ENCODE measurements at places on chromosomes 11 and 22.
A peak's percentile ranks its signal among the peaks of the same experiment; 100 is the strongest.

- DNase-seq: no peak
Observed at GRCh38 chr11:104713401-104713800, 184.9 kb downstream of the CASP12 start.

- no peak for DNase-seq
Observed at GRCh38 chr11:124627546-124627945, 4.9 kb downstream of the TBRG1 start.

DNA sequence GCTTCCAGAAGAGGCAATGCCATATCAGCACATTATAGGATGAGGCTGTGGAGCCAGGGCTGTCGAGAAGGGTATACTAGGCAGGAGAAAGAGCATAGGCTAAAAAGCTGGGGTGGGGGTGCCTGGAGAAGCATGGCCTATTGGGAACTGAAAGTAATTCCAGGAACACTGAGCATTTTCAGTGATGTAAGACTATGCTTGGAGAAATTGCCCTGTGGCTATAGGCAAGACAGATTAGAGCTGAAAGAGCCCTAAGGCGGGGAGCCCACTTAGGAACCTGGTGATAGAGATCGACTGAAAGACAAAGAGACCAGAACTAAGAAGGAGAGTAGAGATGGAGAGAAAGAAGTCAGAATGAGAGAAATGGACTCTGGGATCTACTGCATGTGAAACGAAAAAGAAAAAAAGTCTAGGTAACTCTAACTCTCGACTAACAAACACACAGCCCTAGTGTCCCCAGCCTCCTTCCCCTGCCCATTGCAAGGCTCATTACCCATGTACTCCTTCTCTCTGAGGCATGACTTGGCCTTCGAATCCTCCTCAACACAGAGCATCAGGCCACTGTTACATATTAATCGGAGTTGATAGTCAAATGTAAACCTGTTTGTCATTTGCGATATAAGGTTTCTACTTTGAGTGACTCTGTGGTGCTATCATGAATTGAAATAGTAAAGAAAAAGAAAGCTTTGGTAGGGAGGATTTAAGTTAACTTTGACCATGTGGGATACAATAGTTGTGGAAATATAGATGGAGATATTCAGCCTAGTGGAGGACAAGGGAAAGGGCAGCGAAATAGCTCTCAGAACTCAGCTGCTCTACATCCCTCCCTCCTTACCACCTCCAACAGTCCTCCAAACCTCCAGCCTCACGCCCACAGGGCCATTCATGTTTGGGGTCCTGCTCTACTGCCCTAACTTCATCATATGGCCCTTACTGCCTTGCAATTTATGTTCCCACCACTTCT lies 52.3 kb upstream of the BMAL1 start:
- no peak for DNase-seq

- DNase-seq: no peak
Observed at GRCh38 chr22:19505735-19506126, 18.5 kb downstream of the CLDN5 start.

DNA sequence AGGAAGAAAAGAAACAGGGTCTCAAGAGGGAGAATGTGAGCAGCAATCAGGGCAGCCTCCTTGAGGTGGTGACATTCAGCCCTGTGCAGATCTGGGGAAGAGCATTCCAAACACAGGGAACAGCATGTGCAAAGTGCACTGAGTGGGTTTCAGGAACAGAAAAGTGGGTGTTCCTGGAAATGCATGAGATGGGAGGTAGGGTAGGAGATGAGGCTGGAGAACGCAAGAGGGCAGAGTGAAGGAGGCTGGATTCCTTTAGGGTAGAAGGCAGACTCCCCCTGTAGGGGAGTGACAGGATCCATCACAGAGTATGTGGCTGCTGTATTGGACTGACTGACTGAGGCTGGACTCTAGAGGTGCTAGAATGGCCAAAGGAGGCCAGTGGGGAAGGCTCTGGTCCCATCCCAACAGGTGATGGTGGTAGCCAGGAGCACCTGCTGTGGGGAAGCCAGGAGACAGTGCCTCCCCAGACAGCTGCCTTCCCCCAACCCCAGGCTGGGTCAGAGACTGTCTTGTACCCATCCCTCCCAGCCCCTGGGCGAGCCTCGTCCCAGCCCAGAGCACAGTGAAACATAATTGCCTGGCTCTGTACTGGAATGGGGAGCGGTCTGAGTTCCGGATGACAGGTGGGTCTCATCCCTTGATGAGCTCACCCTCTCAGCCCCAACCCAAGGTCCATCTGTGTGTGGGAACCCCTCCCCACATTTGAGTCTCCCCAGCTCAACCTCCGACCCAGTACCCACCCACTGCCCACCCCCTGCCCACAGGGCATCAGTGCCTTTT lies 419.4 kb downstream of the MN1 start:
- DNase-seq: no peak

GRCh38 chr11:103234974-103235373 lies 125.7 kb downstream of the DYNC2H1 start:
- no peak for DNase-seq

DNA sequence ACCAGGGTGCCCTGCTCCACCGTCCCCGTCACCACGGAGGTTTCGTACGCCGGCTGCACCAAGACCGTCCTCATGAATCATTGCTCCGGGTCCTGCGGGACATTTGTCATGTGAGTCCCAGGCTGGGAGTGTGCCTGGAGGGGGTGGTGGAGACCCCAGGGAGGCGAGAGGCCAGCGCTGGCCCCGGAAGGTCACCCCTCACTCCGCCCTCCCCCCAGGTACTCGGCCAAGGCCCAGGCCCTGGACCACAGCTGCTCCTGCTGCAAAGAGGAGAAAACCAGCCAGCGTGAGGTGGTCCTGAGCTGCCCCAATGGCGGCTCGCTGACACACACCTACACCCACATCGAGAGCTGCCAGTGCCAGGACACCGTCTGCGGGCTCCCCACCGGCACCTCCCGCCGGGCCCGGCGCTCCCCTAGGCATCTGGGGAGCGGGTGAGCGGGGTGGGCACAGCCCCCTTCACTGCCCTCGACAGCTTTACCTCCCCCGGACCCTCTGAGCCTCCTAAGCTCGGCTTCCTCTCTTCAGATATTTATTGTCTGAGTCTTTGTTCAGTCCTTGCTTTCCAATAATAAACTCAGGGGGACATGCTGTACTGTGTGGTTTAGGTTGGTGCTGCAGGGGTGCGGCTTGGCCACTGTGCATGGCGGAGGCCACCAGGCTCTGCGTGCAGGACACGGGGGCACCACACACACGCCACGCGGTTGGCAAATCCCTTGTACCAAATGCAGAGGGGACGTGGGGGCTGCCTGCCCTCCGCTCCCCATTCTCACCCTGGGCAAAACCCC lies 35.4 kb downstream of the MUC2 start:
- DNase-seq: no peak

- DNase-seq: peak; percentile 40
Observed at GRCh38 chr22:19448076-19448607, 631 bp upstream of the C22orf39 start.

GRCh38 chr11:41920374-41920773 lies 460.9 kb upstream of the LRRC4C start:
- DNase-seq: no peak

GRCh38 chr11:133506023-133506422 lies 26.3 kb downstream of the OPCML start:
- no peak for DNase-seq

GRCh38 chr22:37151401-37151800 lies 1.7 kb upstream of the IL2RB start:
- DNase-seq: no peak

DNA sequence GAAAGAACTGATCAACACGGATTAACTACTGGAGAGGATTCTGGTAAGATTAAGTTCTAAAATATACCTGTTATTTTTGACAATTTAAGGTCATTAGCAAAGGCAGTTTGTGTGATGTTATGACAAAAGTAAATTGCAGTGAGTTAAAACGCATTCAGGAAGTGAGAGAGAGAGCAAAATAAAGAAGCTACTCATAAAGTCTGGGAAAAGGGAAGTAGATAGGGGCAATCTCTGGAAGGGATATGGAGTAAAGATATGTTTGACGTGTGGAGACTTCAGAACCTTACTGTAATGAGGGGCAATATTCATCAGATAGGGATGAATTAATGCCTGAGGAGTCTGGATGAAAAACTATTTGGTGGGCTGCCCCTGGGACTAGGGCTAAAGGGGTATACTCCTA lies 16.8 kb downstream of the OR56B4 start:
- DNase-seq: no peak

GRCh38 chr11:59224351-59224928 lies 11.7 kb upstream of the MPEG1 start:
- DNase-seq: no peak

GRCh38 chr11:111659201-111660115 lies 57.2 kb downstream of the SIK2 start:
- DNase-seq: no peak

DNA sequence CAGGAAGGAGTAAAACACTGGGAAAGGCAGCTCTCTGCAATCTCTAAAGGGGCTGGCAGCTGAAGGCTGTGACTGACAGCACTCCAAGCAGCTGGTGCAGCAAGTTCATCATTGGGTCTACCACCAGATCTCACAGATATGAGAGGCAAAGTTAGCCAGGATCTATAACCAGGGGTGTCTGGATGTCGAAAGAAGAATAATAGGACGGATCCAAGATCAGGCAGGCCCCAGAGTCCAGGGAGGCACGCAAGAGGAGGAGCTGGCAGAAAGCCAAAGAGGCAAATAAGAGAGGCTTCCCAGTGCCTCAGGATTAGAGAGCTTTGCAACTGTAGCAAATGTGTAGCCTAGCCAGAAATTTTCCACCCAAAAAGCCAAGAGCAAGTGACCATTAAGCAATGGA lies 77.1 kb downstream of the RBMXL2 start:
- no peak for DNase-seq

GRCh38 chr11:116556483-116556882 lies 216.3 kb downstream of the BUD13 start:
- DNase-seq: no peak

DNA sequence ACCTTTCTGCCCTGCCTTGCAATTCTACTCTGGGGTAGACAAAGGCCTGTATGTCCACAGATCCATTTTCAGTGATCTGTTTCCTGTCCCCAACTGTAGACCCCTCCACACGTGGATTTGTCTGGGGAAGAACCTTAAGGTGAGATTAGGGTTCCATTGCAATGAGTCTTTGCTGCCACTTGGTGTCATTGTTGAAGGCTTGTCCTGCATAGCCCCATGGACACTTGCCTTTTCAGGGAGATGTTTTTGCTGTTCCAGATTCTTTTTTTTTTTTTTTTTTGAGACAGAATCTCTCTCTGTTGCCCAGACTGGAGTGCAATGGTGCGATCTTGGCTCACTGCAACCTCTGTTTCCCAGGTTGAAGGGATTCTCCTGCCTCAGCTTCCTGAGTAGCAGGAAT lies 21.8 kb downstream of the SERPING1 start:
- no peak for DNase-seq

- no peak for DNase-seq
Observed at GRCh38 chr11:69981119-69981784, 96.9 kb upstream of the ANO1 start.

GRCh38 chr11:113334183-113334582 lies 19.8 kb downstream of the TTC12 start:
- no peak for DNase-seq

- DNase-seq: no peak
Observed at GRCh38 chr11:16261836-16262644, 94.3 kb downstream of the SOX6 start.

- no peak for DNase-seq
Observed at GRCh38 chr11:73186294-73186850, 31.7 kb upstream of the P2RY2 start.

- DNase-seq: no peak
Observed at GRCh38 chr11:93766504-93766903, 17.6 kb upstream of the MED17 start.

- no peak for DNase-seq
Observed at GRCh38 chr11:16126362-16126761, 230.0 kb downstream of the SOX6 start.

DNA sequence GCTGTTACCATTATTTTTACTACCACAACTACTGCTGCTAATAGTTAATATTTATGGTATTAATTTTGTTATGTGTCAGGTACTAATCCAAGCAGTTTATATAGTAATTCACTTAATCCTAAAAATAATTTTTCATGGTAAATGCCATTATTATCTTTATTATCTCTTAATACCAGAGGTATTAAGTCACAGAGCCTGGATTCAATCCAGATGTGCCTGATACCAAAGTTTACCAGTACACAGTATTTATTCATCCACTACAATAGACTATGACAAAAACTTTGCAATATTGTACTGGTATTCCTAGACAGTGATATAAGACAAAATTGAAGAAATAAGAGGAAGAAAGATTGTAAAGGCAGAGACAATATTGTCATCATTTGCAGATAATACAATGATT lies 24.5 kb downstream of the MAP6 start:
- DNase-seq: no peak

DNA sequence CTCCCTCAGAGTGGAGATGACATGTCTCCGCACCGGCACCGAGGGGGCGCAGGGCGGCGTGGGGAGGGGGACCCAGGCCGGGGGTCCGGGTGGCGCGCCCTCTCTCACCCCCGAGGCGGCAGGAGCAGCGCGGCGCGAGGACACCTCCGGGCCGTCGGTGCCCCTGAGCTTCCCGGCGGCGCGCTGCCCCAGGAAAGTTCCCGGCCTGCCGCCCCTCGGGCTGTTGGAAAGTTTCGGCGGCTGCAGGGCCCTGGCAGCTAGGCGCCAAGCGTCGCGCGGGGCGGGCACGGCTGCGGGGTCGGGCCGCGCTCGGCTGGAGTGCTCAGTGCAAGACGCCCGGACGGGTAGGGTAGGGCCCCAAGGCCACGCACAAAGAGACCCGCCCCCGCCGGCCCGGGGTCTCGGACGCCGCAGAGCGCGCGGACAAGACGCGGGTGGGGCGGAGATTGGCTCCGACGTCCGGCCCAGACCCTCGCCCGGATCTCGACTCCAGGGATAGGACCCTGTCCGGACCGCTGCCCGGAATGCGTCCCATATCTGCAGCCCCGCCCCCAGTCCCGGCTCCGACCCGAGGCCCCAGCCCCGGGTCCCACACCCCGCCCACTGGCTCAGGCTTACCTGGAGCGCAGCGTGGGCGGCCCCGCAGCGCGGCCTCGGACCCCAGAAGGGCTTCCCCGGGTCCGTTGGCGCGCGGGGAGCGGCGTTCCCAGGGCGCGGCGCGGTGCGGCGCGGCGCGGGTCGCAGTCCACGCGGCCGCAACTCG lies 471 bp downstream of the ARVCF start:
- no peak for DNase-seq

- no peak for DNase-seq
Observed at GRCh38 chr11:47943721-47944586, 36.4 kb upstream of the PTPRJ start.

GRCh38 chr11:106456647-106457046 lies 379.2 kb downstream of the AASDHPPT start:
- DNase-seq: no peak

GRCh38 chr11:47179655-47179991 lies 2.9 kb upstream of the ARFGAP2 start:
- DNase-seq: no peak

DNA sequence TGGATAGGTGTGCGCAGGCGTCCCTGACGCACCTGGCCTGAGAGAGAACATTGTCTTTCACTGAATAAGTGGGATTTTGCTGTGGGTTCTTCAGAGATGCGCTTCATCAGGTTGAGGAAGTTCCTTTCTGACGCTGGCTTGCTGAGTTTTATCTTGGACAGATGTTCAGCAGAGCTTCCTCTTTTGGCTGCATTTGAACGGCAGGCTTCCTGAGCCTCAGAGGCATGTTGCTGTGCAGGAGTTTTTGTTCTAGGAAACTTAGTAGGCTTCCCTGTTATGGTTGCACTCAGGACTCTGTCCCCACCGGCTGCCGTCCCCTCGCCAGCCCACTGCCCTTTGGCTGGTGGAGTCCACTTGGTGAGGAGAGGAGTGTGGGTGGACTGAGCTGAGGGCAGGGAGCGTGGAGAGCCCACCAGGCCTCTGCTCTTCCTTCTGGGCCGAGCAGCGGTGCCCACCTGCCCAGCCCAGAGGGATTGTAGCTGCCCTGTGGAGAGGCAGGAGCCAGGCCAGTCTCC lies 17.2 kb downstream of the FRMD8 start:
- DNase-seq: no peak

Data from hypothalamus (tissue), 51 donors.